Stromal cell of bone marrow (primary cell): ENCODE measurements at places on chromosomes 4 and X.

GRCh38 chrX:72368796-72369195 lies 63.1 kb upstream of the CITED1 start:
- no peak for DNase-seq

DNA sequence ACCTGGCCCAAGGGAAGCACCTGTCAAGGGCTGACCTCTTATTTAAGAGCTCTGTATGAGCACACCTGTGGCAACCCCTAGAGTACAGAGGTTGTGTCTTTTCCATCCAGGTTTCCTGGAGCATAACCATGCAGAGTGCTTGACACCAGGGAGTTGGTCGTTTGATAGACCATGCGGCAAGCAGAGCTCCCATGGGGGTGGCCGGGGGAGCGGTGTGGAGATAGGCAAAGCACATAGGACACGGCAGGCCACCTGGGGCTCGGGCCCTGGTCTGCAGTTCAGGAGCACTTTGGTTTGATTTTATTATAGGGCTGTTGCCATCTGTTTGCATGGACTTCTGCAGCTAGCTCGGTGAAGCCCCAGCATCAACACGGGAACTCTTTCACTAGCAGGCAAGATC lies 95.0 kb upstream of the MTM1 start:
- DNase-seq = no peak

GRCh38 chrX:68761086-68761485 lies 67.7 kb upstream of the EFNB1 start:
- DNase-seq = no peak

DNA sequence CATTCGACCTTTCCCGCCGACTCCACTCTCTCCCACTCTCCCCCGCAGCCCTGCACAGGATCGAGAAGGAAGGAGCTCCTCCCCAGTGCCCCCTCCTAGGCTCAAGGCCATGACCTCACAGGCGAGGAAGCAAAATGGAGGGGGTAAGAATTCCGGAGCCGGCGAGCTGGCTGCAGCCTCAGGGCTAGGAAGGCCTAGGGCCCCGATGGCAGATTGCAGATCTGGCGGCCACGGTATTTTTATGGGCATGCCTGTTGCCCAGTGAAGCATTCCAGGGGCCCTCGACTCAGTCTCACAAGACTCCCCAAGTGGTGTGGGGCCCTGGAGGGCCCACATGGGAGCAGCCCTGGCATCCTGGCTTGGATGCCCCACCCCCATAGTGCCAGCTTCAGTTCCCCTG lies 942 bp upstream of the L1CAM start:
- no peak for DNase-seq

DNA sequence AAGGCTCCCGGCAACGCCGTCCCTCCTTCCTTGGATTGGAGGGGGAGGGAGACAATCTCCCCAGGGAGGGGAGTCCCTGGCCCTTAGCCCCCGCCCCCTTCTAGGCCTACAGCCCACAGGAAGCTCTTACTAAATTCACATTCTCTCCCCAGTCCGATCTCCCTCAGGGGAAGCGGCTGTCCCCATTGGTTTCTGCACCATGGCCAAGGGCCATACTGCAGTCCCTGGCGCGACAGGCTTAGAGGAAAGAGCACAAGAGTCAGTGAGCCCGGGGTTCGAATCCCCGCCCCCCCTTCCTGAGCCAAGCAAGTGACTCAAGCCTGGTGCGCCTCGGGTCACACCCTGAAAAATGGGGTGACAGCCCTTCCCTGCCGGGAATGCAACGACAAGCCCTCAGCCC lies 1.1 kb downstream of the ABLIM2 start:
- no peak for DNase-seq

GRCh38 chr4:1770245-1770644 lies 22.8 kb upstream of the FGFR3 start:
- no peak for DNase-seq

DNA sequence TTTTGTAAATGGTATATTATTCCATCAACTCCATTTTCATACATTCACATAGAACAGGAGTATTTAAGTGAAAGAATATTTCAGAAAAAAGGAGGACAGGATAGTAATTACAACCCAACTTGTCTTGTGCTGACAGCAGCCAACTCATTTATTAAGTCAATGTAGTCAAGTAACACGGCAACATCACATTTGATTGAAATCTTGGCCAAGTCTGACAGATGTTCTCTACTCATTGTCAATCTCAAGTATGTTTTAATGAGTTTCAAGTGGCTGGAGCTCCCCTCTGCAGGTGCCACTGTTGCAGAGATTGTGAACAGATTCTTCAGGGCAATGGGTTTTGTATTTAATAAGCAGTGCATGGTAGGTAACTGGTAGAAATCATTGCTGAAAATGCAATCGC lies 332.5 kb downstream of the C4orf33 start:
- no peak for DNase-seq

DNA sequence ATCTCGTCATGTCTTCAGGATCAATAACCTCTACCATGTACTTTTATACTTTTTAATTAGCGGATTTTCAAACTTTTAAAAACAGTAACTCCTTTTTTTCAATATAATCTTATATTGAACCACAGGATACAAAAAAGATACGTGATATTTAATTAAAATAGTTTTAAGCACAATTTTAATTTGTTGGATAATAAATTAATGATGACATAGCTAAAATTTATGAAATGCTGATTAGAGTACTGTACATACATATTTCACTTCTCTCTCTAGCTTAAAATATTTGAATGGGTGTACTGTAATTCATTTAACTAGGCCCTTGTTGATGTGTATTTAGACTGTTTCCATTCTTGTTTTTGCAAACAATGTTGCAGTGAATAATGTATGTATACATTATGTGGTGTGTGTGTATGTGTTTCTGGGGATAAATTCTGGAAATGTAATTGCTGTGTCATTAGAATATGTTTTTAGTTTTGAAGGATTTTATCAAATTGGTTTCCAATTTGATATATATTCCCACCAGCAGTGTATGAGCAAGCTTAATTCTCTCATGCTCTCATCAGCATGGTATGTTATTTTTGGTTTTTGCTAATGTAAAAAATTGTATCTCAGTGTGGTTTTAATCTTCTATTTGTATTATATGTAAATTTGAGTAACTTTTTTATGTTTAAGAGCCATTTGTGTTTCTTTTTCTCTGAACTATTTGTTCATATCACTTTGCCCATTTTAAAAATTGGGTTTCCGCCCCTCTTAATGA lies 66.4 kb downstream of the CDKL5 start:
- DNase-seq = no peak

- no peak for DNase-seq
Observed at GRCh38 chrX:21972046-21972445, 31.5 kb downstream of the SMS start.

- no peak for DNase-seq
Observed at GRCh38 chr4:101299021-101299420, 48.3 kb downstream of the PPP3CA start.

DNA sequence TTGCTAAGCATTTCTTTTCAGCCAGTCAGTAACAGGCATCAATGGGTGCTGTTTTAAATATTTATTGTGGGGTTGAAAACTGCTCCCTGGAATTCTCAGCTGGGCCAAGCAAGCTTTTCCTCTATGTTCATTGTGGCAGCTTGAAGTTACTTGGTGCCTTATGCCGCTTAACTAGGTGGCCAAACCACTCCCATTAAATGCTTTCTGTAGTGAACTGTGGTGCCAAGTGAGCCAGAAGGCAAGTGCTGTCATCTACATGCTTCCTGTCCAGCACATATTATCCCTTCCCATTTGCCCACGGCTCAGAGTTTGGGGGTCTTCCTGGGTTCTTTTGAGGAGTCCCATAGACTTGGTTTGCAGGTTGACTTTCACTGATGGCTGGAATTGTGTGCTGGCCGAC lies 64.8 kb downstream of the TAB3 start:
- DNase-seq = no peak

- no peak for DNase-seq
Observed at GRCh38 chr4:89100853-89101252, 10.5 kb upstream of the TIGD2 start.

DNA sequence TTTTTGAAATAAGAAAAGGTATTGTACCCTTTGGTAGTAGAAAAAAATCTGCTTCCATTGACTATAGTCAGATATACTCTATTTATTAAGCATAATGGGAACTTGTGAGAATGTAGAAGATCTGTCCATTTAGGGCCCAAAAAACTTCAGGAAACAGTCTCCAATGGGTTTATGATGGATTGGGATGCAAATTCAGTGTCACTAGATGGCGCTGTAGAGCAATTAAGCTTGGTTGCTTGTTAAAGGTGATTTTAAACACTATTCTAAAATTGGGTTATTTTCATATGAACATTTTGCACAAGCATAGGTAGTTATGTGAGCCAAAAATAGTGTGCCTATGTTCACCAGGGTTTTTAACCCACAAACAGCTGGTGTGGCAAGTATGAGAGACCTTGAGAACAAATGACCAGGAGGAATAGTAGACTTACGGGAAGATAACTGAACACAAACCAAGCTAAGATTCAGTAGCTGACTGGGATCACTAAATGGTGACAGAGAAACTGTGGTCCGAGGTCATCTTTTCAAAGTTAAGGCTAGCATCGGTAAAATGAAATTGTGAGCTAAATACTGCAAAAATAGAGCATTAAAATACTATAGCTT lies 80.3 kb upstream of the LSM6 start:
- peak; percentile 43 for DNase-seq

- DNase-seq = no peak
Observed at GRCh38 chr4:77376788-77377460, 219.9 kb downstream of the CCNG2 start.

GRCh38 chrX:1164322-1165288 lies 47.8 kb downstream of the CRLF2 start:
- DNase-seq = no peak

GRCh38 chrX:53422861-53423306 lies at the start of gene RIBC1:
Gene RIBC1 (plus strand): TSS chrX:53422873. CDS start chrX:53426277, 3,404 bp downstream.
- no peak for DNase-seq

DNA sequence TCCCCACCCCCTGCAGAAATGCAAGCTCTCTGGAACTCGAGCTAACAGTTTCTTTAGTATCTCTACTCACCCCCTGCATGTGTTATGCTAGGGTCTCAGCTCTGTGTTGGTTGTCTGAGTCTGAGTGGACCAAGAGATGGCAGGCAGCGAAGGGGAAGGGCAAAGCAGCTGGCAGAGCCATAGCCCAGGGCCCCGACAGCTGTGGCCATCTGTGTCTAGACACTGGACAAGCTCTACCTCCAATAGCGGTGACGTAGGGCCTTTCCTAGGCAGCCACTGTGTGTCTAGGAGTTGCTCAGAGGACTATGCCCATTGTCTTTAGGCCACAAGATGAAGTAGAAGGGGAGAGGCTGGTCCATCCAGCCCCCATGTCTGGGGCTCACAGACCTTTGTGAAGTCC lies 79.2 kb downstream of the EFNB1 start:
- no peak for DNase-seq

DNA sequence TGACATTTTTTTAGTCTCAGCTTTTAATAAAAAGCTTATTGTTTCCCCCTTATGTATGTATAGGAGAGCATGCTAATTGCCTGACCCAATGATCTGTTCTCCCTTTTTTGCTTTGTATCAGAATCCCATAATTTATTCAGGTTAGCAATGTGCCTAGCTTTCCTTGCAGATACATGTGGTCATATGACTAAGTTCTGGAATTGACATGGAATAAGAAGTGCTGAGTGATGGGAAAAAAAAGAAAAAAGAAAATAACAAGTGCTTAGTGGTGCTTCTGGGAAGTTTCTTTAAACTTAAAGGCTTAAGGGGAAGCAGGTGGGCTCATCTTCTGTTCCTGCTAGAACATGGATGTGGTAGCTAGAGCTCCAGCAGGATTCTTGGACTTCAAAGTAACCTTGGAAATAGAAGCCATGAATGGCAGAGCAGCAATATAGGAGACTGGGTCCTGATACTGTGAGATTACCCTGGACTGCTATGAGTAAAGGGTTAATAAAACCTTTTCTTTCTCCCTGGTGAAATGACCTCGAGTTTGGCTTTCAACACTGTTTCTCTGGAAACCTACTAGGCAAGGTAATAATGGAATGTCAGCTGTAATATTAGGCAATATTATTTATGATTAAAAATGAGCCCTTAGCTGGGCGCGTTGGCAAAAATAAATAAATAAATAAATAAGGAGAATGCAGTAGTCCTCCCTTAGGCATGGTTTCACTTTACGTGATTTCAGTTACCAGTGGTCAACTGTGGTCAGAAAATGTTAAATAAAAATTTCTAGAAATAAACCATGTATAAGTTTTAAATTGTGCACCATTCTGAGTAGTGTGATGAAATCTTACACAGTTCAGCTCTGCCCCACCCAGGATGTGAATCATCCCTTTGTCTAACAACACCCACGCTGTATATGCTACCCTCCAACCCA lies 16.7 kb upstream of the RBM41 start:
- DNase-seq = peak; percentile 13

DNA sequence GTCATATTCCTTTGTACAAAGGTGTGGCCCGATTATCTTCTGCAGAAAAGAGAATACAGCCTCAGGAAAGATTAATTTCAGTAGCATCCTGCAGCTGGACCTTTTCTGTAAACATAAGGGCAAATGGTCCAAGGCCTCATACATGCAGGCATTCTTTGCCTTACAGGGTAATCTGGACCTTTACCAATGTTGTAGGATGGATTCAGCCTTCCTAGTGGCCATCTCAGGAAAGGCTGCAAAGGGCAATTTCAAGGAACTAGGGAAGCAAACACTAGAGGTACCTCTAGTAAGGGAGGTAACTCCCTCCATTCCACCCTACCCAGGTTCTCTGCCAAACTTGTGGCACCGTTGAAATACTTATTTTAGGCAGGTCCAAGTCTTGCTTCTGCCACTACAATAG lies 43.0 kb downstream of the UGT2B28 start:
- DNase-seq = no peak

GRCh38 chr4:105504744-105505143 lies 30.9 kb upstream of the PPA2 start:
- no peak for DNase-seq

DNA sequence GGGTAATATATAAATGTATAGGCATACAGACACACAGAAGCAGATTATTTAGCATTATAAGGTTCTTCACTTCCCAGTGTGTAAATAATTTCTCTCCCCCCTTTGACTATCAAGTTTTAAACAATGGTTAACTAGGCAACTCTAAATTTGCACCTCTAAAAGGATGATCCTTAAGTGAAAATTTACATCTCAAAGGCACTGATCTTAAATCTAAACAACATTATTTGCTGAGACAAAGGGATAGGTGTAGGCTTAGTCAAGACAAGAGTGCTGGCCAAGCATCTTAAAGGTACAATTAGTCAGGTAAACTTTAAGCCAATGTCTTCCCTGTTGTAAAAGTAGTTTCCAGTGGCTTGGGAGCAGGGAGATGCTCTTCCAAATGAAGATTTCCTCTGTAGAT lies 33.0 kb downstream of the NLRP2B start:
- DNase-seq = no peak

DNA sequence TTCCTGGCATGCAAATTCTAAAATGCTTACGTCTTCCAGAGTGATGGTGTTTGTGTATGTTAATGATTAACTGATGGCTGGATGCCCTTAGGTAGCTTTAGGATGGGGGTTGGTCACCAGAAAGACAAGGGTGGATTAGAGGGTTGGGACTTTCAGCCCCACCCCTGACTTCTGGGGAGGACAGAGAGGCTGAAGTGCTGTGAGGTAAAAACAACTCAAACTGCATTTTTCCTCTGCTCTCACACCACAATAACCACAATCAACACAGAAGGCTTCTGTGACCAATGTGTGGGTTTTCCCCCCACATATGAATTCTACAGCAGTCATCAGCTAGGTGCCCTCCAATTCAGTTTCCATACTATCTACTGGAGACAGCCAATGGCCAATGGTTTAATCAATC lies 18.7 kb upstream of the DDIT4L start:
- DNase-seq = no peak
